Stimulated activated CD4-positive, alpha-beta T cell treated with anti-CD3 and anti-CD28 coated beads, TNF-alpha, amount 100 ng/mL, for 1 hour (primary cell): ENCODE measurements at places on chromosomes 3 and 15.

GRCh38 chr15:99359769-99360168, 108.5 kb downstream of the LRRC28 start:
- DNase-seq: no peak

DNA sequence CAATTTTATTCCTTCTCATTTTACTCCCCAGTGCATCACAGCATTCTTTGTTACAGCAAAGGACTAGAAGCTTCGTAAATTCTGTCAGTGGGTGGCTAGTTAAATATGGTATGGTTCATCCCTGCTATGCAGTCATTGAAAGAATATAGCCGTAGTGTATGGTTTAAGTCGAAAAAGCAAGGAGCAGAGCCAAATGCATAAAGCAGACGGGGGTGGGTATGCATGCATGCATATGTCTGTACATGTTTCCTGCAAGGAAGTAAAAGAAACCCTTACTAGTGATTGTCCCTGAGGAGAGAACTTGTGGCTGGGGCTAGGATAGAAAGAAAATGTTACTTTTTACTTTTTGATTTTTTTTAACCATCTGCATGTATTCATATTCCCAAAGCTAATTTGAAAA, 19.9 kb downstream of the RBP2 start:
- DNase-seq: no peak

GRCh38 chr3:115913069-115913686, 289.9 kb downstream of the GAP43 start:
- DNase-seq: no peak

GRCh38 chr15:41494922-41495735, 1.5 kb downstream of the ITPKA start:
- no peak for DNase-seq

- DNase-seq: no peak
Measured at GRCh38 chr3:101333883-101334282, 13.5 kb upstream of the IMPG2 start.

GRCh38 chr3:14267976-14268375, 89.4 kb downstream of the LSM3 start:
- no peak for DNase-seq

GRCh38 chr15:74504418-74504817, 36.6 kb upstream of the ARID3B start:
- no peak for DNase-seq

DNA sequence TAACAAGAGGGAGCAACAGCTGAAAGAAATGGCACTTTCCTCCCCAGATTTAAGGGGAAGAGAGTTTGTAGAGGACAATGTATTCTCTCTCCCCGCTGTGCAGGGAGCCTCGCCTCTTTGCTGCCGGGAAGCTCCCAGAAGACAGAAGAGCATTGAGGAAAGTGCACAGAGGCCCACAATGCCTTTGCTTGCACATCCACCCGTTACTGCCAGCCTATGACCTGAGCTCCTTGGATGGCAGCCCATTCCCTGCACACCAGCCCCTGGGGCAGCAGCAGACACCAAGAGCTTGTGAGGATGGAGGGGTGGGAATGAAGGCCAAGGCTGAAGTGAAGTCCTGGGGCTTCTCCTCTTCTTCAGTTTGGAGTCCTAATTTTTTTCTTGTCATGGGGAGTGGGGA, 67.0 kb downstream of the CLDN11 start:
- DNase-seq: no peak

DNA sequence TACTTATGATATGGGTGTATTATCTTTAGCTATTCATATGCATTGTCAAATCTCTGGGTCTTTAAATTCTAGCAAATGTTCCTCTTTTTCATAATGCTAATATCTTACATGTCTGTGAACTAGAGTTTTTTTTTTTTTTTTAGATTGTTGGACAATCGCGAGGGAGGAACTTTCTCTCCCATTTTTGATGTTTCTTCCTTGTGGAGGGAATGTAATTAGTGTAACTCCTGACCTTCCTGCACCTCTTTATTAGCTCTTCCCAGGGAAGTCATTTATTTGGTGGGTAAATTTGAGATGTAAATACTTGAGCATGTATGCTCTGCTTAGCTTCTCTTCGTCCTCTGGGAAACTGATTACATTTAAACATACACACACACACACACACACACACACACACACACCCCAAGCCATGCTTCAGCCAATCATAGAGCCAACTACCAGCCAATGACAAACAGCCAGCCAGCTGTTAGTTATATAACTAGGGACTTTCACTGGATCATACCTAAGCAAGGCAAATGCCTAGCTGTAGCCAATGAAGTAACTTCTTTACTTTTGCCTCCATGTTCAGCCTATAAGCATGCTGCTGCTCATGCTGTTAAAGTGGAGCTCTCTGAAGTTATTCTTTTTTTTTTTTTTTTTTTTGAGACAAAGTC, 8.3 kb upstream of the USP8 start:
- no peak for DNase-seq

- DNase-seq: no peak
Measured at GRCh38 chr15:51310064-51310463, 28.3 kb downstream of the CYP19A1 start.

GRCh38 chr3:189962466-189962865, 158.2 kb downstream of the P3H2 start:
- no peak for DNase-seq

- no peak for DNase-seq
Measured at GRCh38 chr15:49645941-49646340, 25.1 kb downstream of the DTWD1 start.

GRCh38 chr3:56471771-56472170, 3.5 kb upstream of the ERC2 start:
- no peak for DNase-seq

GRCh38 chr15:80606511-80607071, 88.5 kb upstream of the ABHD17C start:
- DNase-seq: no peak

DNA sequence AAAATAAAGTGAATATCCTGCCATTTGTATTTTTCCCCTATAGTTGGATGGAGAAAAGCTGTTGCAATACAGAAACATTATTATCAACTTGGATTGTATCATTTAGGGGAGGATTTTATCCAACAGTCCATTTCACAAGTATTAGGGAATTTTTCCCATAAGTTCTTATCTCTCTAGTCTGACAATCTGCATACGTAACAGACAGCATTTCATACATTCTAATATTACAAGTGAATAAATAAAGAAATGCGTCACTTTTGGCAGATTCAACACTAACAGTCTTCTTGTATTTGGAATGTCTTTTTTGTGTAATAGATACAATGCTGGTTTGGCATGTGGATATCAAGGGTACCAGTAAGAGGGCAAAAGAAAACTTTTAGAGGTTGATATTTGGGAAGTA, 795.3 kb upstream of the ARRDC4 start:
- DNase-seq: no peak

- no peak for DNase-seq
Measured at GRCh38 chr3:65265511-65265910, 577.7 kb upstream of the ADAMTS9 start.
